ENCODE measurements at places on chromosomes 5 and 9.
A peak's percentile ranks its signal among the peaks of the same experiment; 100 is the strongest.

GRCh38 chr5:170151097-170151831 is 45.6 kb downstream of the FOXI1 start:
- DNase-seq: no peak

DNA sequence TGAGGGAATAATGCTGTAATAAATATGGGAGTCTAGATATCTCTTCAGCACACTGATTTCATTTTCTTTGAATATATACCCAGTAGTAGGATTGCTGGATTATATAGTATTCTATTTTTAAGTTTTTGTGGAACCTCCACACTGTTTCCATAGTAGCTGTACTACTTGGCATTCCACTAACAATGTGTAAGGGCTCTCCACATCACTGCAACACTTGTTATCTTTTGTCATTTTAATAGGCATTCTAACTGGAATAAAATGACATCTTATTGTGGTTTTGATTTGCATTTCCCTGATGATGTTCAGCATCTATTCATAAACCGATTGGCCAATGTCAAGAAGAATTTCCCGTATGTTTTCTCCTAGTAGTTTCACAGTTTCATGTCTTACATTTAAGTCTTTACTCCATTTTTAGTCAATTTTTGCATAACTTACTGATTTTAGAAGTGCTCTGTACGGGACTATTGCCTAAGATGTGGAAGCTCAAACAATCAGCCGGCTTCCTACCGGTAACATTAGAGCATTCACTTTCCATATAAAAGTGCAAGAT is 1078.8 kb downstream of the TAF11L14 start:
- DNase-seq: no peak

DNA sequence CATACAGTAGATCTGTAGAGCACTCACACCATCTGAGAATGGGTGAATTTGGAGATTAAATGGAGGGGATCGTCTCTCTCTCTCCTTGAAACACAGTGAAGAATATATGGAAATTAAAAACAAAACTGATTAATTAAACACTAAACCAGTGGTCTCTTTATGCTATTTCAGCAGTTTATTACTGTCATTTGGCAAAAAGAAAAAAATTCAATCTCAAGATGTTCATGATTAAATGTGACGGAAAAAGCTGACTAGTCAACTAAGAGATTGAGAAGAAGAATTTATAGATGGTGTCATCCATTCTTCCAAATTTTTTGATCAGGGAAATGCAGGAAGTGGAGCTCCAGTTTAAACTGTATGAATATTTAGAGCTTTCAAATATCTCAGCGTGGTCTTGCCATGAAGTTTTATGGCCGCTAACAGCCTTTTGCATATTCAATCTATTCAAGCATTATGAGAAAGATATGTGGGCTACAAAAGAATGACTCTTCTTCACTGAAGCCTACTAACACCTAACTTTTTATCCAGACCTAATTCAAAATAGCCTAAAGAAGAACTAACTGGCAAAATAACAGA is 121.6 kb upstream of the DPYSL3 start:
- no peak for DNase-seq

DNA sequence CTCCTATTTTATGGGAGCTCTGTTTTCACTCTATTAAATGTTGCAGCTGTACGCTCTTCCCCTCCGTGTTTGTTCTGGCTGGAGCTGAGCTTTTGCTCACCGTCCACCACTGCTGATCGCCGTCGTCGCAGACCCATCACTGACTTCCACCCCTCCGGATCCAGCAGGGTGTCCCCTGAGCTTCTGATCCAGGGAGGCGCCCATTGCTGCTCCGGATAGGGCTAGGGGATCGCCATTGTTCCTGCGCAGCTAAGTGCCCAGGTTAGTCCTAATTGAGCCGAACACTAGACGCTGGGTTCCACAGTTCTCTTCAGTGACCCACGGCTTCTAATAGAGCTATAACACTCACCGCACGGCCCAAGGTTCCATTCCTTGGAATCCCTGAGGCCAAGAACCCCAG is 96.2 kb upstream of the PRDM9 start:
- DNase-seq: no peak

DNA sequence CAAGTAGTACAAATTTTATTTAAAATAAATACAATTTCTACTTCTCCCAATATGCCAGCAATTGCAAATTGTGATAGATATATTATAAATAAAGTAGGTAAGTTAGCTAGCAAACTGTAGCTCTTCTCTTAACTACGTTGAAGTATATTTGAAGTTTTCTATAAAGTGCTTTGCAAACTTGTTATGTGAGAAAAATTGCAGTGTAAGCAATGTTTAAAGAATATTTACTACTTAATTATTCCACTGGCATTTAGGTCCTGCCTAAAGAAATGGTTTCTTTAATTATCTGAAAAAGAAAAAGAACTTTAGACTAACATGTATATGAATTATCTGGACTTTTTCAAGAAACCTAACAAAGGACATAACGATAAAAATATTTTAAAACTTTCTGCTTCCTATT is 1350.0 kb upstream of the CDH9 start:
- no peak for DNase-seq

- no peak for DNase-seq
These were observed 218.7 kb downstream of the DCP2 start for GRCh38 chr5:113195251-113195650.

GRCh38 chr5:33379757-33380156 is 61.0 kb upstream of the TARS1 start:
- no peak for DNase-seq

DNA sequence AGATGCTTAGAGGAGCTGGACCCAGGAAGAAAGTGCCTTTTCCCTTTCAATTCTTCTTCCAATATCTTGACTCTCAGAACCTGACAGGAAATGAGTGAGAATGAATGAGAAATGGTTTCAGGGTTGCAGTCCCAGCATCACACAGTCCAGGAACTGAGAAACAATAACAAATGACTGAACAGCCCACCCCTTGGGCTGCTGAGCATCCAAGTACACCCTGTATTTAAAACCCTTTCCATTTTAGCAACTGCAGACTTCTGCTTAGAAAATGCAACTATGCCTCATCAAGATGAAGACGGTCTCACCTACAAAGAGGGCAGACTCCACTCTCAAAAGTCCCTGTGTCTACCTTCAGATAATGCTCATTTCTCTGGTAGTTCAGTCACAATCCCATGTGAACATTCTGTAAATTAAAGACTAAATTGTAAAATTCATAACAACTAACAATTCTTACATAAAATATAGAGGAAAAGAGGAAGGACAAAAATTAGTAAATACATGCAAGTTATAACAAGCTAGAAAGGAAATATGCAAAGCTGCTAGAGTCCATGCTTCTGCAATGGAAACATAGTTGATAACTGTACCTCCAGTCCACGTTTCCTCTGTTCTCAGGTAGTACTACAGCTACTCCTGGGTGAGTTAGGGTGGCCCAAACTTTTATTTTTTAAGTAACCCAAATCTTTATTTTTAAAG is 316.5 kb downstream of the ICE1 start:
- no peak for DNase-seq

DNA sequence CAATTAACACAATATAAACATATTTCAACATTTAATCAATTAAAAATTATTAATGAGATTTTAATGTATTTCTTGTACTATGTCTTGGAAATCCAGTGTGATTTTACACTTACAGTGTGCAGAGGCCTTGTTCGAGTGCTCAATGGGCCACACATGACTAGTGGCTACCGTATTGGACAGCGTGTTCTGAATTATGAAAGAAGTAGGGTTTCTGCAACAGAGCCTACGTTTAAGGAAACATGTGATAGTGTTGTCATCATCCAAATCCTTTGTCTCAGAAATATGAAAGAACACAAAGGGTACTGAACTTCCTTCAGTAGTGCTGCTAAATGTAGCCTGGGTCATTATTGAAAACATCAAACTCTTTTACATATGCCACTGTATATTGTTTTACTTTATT is 29.5 kb downstream of the NPR3 start:
- DNase-seq: no peak

DNA sequence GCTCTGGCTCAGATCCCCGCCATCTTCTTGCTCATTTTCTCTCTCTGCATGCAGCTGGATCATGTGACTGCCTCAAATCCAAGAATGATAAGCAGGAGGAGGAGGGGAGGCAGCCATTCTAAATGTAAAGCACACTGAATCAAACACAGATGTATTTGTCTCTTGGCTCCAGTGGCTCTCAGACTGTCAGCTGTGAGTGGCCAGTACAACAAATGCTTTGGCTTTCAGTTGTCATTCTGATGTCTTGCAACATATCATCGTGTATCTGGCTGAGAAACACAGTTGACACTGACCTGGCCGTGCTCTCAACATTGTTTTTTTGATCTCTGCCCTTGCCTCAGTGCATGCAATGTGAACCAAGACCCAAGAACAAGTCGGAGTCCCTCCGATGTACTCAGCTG is 233.1 kb downstream of the ADAMTSL1 start:
- DNase-seq: no peak

DNA sequence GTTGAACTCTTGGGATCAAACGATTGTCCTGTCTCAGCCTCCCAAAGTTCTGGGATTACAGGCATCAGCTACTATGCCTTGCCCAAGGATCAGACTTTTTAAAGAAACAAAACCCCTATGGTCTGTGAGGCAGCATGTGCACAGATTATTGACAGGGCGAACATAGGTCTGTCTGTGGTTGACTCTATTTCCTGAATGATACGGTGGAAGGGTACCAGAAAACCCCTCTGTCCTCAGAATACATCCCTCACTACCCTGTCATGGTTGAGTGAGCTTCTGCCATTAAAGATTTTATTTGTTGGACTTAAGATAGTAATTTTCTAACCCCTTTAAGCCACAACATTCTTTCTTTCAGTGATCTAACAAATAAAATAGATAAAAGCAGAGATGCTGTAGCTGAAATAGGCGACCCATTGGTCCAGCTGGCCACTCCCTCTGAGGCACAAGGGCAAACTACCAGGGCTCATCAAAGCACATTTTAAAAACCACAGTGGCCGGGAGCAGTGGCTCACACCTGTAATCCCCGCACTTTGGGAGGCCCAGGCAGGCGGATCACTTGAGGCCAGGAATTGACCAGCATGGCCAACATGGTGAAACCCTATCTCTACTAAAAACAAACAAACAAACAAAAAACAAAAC is 84.9 kb upstream of the ANKRD55 start:
- DNase-seq: no peak

DNA sequence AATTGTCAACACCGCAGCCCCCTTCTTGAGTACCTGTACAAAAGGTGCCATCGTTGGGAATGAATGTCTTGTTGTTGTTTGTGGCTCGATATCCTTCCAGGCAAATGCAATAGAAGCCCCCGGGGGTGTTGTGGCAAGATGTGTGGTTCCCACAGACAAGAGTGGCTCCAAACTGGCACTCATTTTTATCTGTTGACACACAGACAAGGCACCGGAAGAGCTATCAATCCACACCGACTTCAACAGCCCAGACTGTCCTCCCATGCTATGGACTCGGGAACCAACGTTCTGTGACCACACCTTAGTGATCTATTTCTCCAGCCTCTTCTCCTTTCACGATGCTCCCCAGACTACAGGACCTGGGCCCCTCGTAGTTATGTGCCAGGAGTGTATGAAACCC is 25.9 kb downstream of the SUSD1 start:
- DNase-seq: no peak

GRCh38 chr5:174945853-174946252 is 221.5 kb downstream of the MSX2 start:
- no peak for DNase-seq

DNA sequence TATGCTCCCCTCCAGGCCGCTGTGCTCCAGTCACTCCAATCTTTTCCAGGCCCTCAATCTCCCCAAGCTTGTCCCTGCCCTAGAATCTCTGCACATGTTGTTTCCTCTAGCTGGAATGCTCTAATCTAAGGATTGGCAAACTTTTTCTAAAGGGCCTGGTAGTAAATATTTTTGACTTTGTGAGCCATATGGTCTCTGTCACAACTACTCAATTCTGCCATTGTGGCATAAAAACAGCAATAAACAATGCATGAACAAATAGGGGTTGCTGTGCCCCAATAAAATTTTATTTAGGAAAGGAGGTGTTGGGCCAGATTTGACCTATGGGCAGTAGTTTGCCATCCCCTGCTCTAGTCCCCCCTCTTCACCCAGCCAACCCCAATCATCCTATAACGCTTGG is 150.5 kb upstream of the LRRTM2 start:
- no peak for DNase-seq

DNA sequence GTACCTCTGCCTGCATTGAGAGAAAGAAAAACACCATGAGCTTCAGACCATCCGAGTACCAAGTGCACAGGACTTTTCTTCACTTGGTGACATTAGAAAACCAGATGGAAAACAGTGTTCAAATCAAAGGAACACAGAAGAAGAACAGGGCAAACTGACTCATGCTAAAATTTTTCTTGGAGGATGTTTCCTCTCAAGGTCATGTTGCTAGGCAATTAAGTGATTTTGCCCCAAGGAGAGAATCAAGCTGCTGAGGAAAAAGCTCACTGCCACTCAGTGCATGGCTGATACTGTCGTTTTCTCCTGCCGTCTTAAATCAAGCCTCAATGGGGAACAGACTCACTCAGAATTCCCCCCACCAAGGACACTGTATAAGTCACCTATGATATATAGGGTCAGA is 57.9 kb upstream of the SIMC1 start:
- DNase-seq: no peak

GRCh38 chr9:136686794-136687711 is at the start of gene AGPAT2:
Gene AGPAT2 (minus strand): TSS chr9:136687457. CDS start chr9:136687357, 100 bp downstream.
- DNase-seq: peak; percentile 70

DNA sequence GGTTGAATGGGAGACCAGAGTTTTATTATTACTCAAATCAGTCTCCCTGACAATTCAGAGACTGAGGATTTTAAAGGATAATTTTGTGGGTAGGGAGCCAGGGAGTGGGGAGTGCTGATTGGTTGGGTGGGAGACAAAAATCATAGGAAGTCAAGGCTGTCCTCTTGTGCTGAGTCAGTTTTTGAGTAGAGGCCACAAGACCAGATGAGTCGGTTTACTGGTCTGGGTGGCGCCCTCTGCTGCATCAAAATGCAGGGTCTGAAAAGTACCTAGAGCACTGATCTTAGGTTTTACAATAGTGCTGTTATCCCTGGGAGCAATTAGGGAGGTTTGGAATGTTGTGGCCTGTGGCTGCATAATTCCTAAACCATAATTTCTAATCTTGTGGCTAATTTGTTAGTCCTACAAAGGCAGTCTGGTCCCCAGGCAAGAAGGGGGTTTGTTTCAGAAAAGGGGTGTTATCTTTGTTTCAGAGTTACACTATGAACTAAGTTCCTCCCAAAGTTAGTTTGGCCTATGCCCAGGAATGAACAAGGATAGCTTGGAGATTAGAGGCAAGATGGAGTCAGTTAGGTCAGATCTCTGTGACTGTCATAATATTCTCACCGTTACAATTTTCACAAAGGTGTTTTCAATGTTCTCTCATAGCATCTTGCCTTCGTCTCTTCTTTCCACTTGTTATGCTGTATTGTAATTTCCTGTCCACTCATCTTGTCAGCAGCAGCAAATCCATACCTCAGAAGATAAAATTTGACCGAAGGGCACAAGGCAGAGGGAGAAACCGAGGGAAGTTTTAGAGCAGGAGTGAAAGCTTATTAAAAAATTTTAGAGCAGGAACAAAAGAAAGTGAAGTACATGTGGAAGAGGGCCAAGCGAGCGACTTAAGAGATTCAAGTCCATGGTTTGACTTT is 59.2 kb upstream of the CLINT1 start:
- DNase-seq: peak; percentile 50

Measured in stimulated activated CD4-positive, alpha-beta T cell treated with anti-CD3 and anti-CD28 coated beads, Interleukin-1b, Interleukin-23, amount 100 ng/mL, for 4 hours (primary cell).